ENCODE measurements at places on chromosomes 13 and 19.
A peak's percentile ranks its signal among the peaks of the same experiment; 100 is the strongest.

GRCh38 chr19:14835011-14835410 is at the start of the genes OR7A5 and OR7C1:
Gene OR7A5, minus strand, starts transcription at chr19:14835185. Its CDS starts 6,944 bp downstream, at chr19:14828241.
Gene OR7C1, minus strand, starts transcription at chr19:14835185. Its CDS starts 35,049 bp downstream, at chr19:14800136.
- no peak for DNase-seq

- DNase-seq, result no peak
Observed at GRCh38 chr13:55199134-55199533, 1941.6 kb upstream of the PRR20A start.

- no peak for DNase-seq
Observed at GRCh38 chr13:91649456-91649855, 251.0 kb downstream of the GPC5 start.

GRCh38 chr13:46334035-46334822 is 52.8 kb downstream of the RUBCNL start:
- no peak for DNase-seq

DNA sequence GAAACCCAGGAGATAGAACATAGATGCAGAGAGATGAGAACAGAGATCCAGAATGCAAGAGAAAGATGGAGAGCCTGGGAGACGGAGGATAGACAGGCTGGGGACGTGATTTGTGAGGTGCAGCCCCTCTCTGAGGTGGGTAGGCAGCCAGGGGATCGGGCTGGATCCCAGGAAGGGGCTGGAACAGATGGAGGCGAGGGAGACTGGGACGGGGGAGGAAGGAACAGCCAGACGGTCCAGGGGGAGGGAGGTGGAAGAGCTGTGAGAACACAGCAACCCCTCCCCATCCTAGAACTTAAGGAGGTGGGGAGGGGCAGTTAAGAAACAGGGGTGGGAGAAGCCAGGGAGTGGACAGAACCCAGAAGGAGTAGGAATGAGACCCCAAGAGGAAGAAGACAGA is 3.1 kb downstream of the SLC17A7 start:
- no peak for DNase-seq

GRCh38 chr19:19525611-19526380 is 2.9 kb upstream of the YJEFN3 start:
- no peak for DNase-seq

GRCh38 chr13:112244061-112244460 is 132.1 kb upstream of the SPACA7 start:
- no peak for DNase-seq

- no peak for DNase-seq
Observed at GRCh38 chr19:30391554-30392551, 19.7 kb downstream of the ZNF536 start.

GRCh38 chr19:38715555-38715954 is 28.7 kb downstream of the CAPN12 start:
- no peak for DNase-seq

DNA sequence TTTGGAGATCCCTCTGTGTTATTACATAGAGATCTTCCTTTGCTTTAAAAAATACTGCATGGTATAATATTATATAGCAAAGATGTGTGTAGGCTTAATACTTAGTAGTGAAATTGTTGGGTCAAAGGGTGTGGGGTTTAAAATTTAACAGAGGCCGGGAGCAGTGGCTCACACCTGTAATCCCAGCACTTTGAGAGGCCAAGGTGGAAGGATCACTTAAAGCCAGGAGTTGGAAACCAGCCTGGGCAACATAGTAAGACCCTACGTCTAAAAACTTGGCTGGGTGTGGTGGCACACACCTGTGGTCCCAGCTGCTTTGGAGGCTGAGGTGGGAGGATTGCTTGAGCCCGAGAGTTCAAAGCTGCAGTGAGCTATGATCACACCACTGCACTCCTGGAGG is 22.3 kb upstream of the CEBPA start:
- no peak for DNase-seq

- peak; percentile 41 for DNase-seq
Observed at GRCh38 chr13:52896827-52897659, 48.6 kb upstream of the PCDH8 start.

DNA sequence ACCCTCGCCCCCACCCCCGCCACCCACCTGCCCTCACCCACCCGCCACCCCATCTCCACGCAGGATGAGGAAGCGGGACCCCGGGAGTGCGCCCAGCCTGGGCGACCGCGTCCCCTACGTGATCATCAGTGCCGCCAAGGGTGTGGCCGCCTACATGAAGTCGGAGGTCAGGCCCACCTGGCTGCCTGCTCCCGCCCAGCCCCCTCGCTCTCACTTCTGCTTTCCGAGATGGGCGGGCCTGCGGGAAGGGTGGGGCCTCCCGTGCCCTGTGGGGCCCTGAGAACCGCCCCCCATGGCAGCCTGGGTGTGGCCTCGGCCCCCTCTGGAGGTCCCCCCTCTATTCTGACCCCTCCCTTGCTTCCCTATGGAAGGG is 3.1 kb upstream of the SPIB start:
- DNase-seq, result no peak

GRCh38 chr19:51014242-51014641 is 5.3 kb downstream of the KLK10 start:
- DNase-seq, result no peak

DNA sequence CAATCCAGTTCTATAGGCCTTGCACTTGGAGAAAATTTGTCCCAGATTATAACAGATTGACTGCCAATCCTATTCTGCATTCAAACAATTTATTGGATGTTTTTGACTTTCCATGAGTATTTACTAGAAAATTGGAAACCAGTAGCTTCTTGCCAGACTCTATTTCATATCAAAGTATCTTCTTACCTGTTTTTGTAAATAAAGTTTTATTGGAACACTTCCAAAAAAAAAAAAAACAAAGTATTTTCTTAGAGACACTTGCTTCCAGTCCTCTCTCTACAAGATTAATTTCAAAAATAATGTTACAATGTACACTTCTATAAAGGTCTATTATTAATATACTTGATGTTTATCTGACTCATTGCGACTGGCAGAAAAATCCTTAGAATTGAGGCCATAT is 209.2 kb upstream of the PCDH9 start:
- no peak for DNase-seq

- DNase-seq, result no peak
Observed at GRCh38 chr19:51765086-51765485, 4.1 kb downstream of the FPR2 start.

DNA sequence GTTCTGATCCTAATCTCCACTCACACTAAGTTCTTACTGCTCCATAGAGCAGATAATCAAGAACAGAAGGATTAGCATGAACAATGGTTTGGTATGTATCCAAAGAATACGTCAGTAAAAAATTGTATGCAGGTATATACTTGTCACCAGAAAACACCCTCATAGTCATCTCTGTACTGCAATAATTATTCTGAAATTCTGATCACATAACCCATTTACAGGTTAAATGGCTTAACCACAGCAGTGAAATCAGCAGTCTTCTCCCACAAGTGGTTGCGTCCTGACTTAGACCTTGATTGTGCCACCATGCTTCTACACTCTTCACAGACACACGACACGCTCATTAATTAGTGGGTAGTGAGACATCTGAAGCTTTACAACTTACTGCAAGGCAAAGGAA is 50.9 kb downstream of the LNX2 start:
- DNase-seq, result no peak

DNA sequence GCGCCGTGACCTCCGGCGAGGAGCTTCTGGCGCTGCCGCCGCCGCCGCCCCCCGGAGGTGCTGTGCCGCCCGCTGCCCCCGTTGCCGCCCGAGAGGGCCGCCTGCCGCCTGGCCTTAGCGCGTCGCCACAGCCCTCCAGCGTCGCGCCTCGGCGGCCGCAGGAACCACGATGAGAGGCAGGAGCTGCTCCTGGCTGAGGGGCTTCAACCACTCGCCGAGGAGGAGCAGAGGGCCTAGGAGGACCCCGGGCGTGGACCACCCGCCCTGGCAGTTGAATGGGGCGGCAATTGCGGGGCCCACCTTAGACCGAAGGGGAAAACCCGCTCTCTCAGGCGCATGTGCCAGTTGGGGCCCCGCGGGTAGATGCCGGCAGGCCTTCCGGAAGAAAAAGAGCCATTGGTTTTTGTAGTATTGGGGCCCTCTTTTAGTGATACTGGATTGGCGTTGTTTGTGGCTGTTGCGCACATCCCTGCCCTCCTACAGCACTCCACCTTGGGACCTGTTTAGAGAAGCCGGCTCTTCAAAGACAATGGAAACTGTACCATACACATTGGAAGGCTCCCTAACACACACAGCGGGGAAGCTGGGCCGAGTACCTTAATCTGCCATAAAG is 4.8 kb downstream of the PDX1 start:
- DNase-seq, result no peak

DNA sequence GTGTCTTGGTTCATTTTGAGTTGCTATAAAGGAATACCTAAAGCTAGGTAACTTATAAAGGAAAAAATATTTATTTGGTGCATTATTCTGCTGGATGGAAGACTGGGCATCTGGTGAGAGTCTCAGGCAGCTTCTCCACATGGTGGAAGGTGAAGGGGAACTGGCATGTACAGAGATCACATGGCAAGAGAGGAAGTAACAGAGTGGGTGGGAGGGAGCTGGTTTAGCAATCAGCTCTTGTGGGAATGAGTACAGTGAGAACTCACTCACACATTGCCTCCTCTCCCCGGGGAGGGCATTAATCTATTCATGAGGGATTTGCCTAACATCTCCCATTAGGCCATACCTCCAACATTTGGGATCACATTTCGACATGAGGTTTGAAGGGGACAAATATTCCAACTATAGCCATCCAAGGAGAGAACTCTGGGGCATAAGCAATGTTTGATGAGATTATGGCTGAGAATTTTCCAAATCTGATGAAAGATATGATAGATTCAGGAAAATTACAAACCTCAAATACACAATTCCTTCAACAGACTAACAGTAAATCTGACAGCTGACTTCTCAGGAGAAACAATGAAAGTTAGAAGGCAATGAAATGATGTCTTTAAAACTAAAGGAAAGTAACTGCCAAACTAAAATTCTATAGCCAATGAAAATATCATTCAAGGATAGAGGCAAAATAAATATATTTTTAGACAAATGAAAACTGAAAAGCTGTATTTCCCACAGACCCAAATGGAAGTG is 52.5 kb downstream of the MTUS2 start:
- no peak for DNase-seq

- DNase-seq, result no peak
Observed at GRCh38 chr19:49255674-49256073, 69.3 kb downstream of the SLC6A16 start.

GRCh38 chr13:30805603-30806011 is 70.3 kb downstream of the ALOX5AP start:
- DNase-seq, result no peak

GRCh38 chr13:22218797-22219196 is 547.9 kb downstream of the FGF9 start:
- no peak for DNase-seq

GRCh38 chr13:43269037-43269481 is 245.7 kb downstream of the DNAJC15 start:
- no peak for DNase-seq

- DNase-seq, result peak; percentile 68
Observed at GRCh38 chr19:18167975-18168645, 5.5 kb upstream of the IFI30 start.

GRCh38 chr19:7706955-7707456 is 5.1 kb upstream of the FCER2 start:
- DNase-seq, result no peak

DNA sequence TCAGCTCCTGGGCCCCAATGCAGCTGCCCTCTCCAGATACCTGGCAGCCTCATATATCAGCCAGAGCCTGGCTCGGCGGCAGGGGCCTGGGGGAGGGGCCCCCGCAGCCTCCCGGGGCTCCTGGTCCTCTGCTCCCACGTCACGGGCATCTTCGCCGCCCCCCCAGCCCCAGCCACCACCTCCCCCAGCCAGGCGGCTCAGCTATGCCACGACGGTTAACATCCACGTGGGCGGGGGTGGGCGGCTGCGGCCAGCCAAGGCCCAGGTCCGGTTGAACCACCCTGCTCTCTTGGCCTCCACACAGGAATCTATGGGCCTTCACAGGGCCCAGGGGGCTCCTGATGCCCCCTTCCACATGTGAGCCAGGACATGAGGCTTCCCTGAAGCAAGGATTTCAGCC is 10.8 kb downstream of the RPS16 start:
- no peak for DNase-seq

- no peak for DNase-seq
Observed at GRCh38 chr19:3642296-3642695, 15.7 kb upstream of the CACTIN start.

DNA sequence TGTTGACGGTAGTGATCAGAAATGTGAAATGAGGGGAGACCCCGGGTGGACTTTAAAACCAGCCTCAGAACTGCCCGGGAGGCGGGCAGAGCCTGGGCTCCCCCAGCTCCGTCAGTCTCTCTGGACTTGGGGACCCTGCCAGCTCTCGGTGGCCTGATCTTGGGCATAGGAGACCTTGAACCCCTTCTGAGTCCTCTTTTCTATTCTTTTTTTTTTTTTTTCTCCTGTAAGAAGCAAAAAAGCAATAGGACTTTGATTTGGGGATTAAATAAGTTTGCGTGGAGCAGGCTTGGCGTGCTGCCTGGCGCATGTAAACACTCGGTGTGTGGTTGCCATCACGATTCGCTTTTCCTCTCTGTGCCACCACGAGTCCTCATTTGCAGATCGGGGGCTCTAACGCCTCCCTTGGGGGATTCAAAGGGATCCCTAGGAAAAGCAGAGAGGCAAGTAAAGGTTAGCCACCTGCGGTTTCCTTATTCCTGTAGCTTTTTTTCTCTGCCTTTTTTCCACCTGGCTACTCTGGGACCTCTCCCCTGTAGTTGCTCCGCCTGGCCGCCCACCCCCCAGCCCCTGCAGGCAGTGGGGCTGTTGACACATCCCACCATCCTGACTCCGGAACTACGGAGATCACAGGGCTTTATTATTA is 1.3 kb downstream of the SAFB start:
- DNase-seq, result peak; percentile 7

DNA sequence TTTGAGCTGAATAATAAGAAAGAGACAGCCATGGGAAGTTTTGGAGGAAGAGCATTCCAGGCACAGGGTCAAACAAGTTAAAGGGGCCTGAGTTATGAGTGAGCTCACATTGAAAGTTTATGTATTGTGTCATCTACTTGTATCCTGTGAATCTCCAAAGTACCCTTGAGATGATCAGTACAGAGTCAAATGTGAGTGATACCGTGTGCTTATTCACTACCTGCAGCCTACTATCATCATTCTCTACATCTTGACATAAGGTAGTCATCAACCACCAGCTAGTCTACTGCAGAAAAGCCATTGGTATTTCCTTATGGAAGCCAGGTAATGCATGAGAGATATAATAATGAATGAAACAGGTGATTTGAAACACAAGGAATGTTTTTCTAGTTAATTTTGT is 3.0 kb upstream of the KCTD12 start:
- DNase-seq, result no peak

DNA sequence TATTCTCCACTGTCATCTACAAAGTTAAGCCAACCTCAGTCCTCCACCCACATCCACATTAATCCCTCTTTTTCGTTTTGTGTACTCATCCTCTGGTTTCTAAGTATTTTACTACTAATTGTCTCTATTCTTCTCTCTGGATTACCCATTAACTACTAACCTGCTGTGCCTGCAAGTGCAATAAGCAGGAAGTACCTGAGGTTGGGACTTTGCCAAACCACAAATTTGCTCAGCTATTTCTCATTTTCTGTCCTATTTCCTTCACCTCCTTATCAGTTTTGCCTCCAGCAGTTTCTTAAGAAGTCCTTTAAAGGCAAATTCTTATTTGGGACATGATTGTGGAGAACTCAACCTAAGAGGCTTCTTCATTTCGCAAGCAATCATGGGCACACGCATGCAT is 1708.9 kb downstream of the SLITRK5 start:
- no peak for DNase-seq

- DNase-seq, result no peak
Observed at GRCh38 chr19:42207767-42208271, 9.7 kb downstream of the DEDD2 start.

GRCh38 chr19:55838251-55838650 is 1.9 kb downstream of the NLRP4 start:
- no peak for DNase-seq

- no peak for DNase-seq
Observed at GRCh38 chr13:30863231-30863630, 42.8 kb upstream of the MEDAG start.

GRCh38 chr13:77338329-77338728 is 11.4 kb upstream of the MYCBP2 start:
- no peak for DNase-seq

Measured in endothelial cell (in vitro differentiated cells).